ENCODE measurements at places on chromosomes 13 and 19.

DNA sequence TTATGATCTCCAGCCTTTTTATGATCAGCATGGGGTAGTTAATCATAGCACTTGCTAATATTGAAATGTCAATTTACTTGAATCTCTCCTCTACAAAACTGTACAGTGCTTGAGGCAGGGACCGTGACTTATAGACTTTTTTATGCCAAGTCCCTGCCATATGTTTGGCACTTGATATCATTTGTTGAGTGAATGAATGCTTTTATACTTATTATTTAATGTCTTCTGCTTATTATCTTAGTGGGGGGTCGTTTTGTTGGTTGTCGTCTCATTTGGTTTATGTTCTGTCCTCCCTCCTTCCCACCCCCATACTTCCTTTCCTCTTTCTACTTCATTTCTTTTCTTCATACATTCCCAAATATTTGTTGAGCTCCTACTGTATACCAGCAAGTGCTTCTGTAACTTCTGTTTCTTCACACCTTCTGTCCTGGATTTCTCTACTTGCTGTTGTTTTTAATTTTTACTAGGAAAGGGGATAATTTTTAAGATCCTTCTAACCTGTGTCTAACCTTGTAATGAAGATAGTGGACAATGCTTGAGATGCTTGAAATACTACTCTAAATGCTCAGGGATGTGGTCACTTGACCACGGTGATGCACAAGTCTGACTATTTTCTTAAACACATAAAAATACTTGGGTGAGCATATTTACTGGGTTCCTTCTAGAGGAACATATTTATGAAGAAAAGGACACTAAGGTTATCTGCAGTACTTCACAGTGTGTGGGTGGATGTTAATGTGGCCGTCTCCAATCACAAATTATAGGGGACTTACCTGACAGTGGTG is 223.8 kb downstream of the TDRD3 start:
- DNase-seq, result no peak

DNA sequence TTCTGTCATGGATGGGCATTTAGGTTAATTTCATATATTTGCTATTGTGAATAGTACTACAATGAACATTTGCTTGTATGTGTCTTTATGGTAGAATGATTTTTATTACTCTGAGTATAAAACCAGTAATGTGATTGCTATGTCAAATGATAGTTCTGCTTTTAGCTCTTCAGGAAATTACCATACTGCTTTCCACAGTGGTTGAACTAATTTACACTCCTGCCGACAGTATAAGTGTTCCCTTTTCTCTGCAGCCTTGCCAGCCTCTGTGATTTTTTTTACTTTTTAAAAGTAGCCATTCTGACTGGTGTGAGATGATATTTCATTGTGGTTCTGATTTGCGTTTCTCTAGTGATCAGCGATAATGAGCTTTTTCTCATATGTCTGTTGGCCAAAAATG is 6.5 kb downstream of the SIGLEC7 start:
- DNase-seq, result no peak

GRCh38 chr13:43835701-43836100 is 43.8 kb downstream of the CCDC122 start:
- DNase-seq, result no peak

DNA sequence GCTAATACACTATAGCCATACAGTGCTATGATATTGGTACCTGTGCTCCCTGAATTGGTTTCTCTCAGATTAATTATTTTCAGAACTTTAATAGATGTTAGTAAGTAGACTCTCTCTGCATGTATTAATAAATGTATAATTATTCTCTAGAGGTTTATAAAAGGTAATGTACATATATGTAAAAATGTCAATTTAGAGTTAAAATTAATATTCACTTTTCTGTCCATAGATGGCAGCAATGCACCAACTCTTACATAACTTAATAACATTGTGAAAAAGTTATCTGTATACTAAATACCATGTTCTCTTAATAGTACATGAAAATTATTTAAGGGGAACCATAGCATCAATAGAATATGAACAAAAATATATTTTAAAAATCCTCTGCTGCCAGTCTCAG is 515.0 kb upstream of the KLHL1 start:
- no peak for DNase-seq

DNA sequence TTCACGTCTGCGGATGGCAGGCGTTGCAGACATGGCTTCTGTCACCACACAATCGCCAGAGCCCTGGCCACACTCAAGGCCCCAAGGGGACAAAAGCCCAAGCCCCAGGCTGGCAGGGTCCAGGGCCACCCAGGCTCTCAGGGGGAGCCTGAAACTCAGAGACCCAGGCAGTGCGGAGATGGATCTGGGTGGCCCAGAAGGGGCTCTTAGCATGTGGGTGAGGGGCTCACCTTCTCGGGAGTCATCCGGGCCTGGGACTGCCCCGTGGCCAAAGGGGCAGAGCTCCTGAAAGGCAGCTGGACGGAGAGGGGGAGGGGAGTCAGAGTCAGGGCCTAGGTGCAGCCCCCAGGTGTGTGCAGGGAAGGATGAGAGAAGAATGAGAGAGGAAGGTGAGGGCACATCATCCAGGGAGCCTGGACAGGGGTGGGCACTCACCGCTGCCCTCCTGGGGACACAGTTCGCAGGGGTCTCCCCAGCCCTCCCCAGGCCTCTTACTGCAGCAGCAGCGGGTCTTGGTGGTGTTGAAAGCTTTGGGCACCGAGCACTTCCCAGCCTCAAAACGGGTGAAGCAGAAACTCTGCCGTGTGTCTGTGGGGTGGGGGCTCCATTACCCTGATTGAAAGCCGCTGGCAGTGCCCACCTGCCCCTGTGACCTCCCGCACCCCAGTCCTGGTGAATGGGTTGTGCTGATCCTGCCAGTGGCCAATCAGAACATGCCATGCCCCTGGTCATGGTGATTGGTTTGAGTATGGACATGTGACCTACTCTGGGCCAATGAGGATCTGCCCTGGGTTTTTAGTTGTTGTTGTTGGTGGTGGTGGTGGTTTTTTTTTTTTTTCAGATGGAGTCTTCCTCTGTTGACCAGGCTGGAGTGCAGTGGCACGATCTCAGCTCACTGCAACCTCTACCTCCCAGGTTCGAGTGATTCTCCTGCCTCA is 37.4 kb downstream of the CCL25 start:
- DNase-seq, result no peak

- DNase-seq, result no peak
Observed at GRCh38 chr19:14449321-14449720, 16.2 kb downstream of the PKN1 start.

GRCh38 chr13:72500851-72501250 is 226.6 kb downstream of the MZT1 start:
- no peak for DNase-seq

DNA sequence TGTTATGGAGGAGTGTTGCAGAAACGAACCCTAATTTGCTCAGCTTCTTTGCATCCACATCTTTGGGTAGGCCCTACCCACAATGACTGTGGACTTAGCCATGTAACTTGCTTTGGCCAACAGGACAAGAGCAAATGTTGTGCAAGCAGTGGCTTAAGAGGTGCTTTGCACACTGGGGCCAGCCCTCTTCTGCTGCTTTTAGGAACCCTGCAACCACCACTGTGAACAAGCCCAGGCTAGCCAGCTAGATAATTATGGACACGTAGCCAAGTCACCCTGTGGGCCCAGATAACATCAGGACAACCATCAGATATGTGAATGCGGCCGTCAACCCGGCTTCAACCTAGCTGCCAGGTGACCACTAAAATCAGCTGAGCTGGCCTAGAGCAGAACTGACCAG is 17.1 kb downstream of the C19orf47 start:
- DNase-seq, result no peak

- DNase-seq, result no peak
Observed at GRCh38 chr19:47507012-47507411, 7.9 kb downstream of the NAPA start.

- no peak for DNase-seq
Observed at GRCh38 chr13:79585033-79585432, 104.1 kb downstream of the NDFIP2 start.

DNA sequence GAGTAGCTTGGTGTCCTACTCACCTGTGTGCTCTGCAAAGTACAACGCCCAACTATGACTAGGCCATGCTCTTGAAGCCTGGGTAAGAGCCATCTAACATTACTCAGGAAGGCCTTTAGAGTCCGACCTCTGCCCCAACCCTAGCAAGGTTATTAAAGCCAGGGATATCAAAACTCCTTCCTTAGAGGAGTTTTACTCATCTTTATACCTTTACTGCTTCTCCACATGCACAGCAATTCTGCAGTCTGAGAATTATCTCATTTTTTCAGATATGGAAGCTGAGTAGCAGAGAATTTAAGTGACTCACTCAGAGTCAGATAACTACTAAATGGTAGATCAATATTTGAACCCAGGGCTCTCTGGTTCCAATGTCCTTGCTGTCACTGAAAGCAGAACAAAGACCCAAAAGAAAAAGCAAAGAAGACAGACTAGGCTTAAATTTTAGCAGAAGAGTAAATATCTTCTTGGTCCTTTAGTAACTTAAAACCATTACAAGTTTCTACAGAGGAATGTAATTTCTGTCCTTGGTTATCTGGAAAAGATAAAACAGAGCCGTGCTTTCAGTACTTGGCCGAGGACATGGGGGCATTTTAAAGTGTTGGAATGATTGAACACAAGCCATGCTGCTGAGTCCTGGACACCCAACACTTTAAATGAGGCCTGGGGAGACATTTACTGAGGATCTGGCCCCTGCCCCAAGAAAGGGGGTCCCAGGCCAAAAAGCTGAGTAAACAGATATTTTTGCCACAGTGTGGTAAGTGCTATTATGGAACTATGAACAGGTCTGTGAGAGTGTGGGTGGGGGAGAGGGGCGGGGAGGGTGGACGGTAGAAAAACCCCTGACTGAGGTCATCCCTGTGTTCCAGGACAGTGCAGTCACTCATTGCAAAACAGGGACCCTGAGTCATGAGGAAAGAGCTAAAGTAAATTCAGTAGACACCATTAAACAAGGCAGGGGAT is 18.4 kb upstream of the KPNA3 start:
- no peak for DNase-seq

- no peak for DNase-seq
Observed at GRCh38 chr19:16180611-16181010, 4.6 kb upstream of the FAM32A start.

DNA sequence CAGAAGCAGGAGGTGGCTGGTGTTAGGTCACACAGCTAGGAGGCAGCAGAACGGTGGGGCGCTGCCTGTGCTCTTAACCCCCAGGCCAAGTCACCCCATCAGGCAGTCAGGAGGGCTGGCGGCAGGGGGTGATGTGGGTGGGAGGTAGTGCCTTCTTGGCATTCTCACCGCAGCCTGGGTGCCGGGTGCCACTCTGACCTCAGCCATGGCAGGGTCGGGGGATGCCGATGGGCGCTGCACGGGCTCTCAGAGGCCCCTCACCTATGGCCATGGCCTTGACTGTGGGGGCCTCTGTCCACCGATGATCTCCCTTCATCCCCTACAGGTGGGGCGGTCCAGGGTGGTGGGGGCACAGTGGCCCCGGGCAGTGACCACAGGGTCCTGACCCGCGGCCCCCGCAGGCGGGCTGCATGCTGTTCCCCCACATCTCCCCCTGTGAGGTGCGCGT is 5.6 kb downstream of the PTOV1 start:
- no peak for DNase-seq

DNA sequence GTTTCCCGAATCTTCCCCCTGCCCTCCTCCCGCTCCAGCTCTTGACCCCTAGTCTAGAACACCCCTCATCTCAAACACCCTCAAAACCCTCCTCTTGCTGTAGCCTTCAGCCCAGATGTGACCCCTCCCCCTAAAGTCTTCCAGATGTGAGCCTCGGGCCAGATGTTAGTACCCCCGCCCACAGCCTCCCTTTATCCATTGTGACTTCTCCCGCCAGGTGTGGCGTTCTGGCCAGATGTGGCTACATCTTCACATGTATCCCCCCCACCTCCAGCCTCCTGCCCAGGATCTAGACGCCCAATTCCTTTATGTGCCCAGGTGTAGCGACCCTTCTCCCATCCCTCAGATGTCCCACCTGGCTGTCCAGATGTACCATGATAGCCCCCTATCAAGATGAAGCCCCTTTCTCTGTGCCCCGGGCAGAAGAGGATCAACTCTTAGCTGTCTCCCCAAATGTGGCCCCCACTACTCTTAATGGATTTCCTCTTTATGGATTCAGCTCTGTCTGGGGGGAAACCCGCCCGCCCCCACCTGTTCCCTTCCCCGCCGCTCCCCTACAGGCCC is 517 bp upstream of the LTBP4 start:
- DNase-seq, result no peak

- no peak for DNase-seq
Observed at GRCh38 chr13:110885516-110885915, 29.4 kb downstream of the ANKRD10 start.

DNA sequence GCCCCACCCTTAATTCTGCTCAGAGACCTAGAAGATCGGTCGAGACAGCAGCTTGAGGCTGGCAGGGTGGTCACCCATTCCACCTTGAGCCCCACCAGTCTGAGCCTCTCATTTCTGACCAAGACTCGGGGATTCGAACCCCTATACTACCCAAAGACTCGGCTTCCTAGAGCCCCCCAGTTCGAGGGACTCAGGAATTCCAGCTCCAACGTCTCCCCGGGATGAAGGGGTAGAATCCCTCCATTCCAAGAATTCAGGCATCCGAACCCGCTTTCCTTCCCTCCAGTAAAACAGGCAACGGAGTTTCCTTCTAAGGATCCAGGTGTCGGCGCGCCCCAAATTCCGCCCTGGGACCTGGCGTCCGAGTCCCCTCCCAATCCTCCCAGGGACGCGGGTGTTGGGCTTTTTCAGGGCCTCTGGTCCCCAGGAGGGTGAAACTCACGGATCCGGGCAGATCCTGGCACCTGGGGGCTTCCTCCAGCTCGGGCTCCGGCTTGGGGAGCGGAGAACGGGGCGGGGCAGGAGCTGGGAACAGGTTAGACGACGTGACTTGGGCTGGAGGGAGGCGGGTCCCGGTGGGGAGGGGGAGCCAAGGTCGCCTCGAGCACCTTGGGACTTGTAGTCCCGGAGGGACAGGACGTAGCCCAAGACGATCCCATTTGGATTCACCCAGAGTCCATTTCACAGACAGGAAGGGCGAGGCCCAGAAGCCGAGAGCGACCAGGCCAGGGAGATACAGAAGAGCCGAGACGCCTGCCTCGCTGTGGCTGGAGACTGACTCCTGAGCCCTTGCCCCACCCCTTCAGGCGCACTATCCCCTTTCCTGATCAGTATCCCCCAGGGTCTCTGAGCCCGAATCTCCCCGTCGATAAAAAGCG is at the start of gene PPP1R13L:
PPP1R13L (minus strand) TSS at position 513 of the 878 bp plus-strand sequence. CDS start 6,751 bp downstream, outside the sequence.
- DNase-seq, result no peak

GRCh38 chr19:1407528-1408299 is at the start of gene DAZAP1:
TSS of gene DAZAP1 (plus strand) at chr19:1407586. CDS start at chr19:1407774, 188 bp downstream.
- no peak for DNase-seq

DNA sequence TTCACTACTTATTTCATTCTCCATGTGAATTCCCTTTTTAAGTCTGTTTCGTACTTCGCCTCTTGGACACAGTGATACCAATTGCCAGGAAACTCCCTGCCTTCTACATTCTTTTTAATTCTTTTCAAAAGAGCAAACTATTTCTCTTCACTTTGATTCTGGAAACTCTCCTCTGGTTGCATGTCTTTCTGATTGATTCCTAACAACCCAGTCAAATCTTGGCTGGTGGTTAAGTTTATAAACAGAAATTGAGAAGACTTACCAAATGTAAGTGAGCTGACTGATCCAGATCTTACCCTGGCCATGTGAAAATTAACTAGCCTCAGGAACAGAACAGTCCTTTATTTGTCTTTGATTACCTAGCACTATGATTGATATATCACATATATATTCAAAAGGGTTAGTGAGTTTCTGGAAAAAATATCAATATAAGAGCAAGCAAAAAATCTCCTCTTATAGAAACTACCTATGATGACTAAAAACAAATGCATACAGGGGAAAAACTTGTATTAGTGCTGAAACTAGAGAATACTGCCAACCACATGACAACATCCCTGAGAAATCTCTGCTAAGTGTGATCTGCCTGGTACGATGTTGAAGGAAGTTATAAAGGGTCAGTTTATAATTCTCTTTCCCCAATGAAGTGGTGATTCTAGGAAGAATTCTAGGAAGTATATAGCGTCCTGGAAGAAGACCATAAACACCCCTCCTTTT is 152.6 kb upstream of the HTR2A start:
- DNase-seq, result no peak

Data from activated CD4-positive, alpha-beta T cell treated with anti-CD3 and anti-CD28 coated beads, Interleukin-2, amount 50 U/mL, for 24 hours (primary cell).